ENCODE measurements at places on chromosomes 6 and 20.

- no peak for DNase-seq
Observed at GRCh38 chr6:91534614-91535013, 947.7 kb upstream of the MAP3K7 start.

DNA sequence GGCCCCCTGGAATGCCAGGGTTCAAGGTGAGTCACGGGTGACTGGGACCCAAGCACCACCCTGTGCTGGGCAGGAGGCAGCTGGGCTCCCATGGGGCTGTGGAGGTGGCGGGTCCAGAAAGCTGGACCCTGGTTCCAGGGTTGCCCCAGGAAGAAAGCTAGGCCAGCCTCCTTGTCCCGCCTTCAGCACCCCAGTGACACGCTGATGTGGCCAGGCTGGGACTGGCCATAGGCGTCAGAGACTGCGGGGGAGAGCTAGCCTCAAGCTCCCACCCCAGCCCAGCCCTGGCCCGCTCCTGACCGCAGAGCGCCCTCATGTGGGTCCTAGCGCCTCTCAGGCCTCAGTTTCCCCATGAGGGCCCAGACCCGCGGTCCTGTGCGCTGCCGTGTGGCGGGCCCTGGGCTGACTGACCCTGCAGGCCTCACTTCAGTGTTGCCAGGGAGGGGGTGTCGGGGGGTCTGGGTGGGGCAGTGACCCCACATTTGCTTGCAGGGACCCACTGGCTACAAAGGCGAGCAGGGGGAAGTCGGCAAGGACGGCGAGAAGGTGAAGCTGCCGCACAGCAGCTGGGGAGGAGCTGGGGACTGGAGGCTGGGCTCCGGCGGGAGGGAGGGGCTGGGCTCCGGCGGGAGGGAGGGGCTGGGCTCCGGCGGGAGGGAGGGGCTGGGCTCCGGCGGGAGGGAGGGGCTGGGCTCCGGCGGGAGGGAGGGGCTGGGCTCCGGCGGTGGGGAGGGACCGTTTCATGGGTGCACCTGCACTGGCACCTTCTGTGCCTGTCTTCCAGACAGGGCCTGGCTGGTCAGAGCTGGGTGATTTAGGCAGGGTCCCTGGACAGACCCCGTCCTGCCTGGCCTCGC lies 7.9 kb downstream of the COL9A3 start:
- DNase-seq: no peak

GRCh38 chr20:38435555-38435939 lies 419 bp upstream of the SNHG17 start:
- no peak for DNase-seq

DNA sequence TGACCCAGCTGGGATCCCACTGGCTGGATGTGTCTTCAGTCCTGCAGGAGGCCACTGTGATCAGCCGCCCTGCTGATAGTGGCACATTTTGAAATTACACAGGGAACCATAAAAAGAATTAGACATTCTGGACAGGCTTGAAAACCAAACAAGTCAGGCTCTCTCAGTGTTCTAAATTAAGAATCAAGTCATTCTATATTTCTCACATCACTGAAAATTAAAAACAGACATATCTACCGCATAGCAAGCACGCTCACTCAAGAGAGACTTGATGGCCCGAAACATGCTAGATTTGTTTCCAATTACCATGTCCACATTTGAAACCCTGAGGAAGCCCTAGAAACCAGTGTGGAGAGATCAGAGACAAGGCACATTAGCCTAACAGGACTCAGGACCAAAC lies 57.7 kb downstream of the NFATC2 start:
- DNase-seq: no peak
